ENCODE measurements at places on chromosomes 3 and 15.

DNA sequence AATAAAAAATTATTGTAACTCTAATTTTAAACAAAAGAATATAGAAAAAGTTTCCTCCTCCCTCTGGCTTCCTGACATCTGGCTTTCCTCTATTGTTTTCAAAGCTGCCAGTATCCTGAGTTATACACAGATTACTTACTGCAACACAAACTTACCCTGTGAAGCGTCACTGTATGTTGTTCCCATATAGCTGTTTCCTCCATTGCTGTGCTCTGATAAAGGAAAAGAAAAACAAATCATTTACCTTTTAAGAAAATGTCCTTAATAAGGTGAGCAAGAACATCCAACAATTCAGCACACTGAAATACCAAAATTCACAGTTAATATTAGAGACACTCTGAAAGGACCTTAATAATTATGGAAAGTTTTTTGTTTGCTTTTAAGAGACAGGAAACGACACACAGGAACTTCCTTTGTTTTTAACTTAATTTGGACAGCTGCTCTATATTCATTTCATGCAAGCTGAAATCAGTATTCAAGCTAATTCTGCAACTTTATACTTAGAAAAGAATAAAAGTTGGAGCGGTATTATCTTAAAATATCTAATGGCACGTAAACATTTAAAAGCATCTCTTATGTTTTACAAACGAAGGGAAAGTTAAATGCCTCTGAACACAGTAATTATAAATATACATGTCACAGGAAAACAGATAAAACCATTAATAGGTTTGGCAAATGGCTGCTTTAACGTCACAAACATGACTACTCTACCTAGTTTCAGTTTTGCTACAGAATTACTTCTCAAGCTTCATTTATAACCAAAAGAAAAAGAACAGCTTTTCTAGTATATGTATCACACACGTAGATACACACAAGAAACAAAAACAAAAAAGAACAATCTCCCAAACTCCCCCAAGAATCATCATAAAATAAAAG lies 21.5 kb downstream of the TJP1 start:
- no peak for DNase-seq

DNA sequence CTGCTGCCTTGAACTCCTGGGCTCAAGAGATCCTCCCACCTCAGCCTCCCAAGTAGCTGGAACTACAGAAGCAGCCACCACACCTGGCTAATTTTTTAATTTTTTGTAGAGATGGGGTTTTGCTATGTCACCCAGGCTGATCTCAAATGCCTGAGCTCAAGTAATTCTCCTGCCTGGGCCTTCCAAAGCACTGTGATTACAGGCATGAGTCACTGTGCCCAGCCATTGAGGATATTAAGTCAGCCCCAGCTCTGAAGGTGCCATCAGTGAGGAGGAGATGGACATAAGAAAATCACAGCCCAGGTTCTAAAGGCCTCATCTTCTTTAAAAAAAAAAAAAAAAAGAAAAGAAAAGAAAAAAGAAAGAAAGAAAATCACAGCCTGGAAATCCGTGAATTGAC lies 26.6 kb upstream of the PSTPIP1 start:
- DNase-seq, result no peak

DNA sequence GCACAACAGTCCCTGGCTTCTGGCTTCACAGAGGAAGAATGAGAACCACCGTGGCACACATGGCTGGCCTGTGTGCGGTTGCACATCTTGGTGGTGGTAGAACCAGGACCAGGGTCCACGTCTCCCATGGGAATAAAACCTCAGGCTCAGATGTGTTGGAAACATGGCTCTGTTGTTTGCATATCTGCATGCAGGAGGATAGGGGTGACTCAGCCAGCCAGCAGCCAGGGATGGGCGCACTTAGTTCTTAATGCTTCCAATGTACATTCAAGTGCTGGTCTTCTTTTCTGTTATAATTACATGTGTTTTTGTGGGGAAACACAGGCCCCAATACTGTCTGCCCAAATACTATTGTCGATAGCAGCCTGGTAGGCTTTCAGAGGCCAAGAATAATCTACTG lies 35.8 kb upstream of the BCL2L10 start:
- no peak for DNase-seq

GRCh38 chr3:109631897-109632296 lies 294.6 kb upstream of the DPPA4 start:
- DNase-seq, result no peak

- DNase-seq, result peak; percentile 36
Measured at GRCh38 chr3:52670621-52671521, 14.8 kb downstream of the PBRM1 start.

- no peak for DNase-seq
Measured at GRCh38 chr15:85172846-85173490, 191.3 kb downstream of the PDE8A start.

DNA sequence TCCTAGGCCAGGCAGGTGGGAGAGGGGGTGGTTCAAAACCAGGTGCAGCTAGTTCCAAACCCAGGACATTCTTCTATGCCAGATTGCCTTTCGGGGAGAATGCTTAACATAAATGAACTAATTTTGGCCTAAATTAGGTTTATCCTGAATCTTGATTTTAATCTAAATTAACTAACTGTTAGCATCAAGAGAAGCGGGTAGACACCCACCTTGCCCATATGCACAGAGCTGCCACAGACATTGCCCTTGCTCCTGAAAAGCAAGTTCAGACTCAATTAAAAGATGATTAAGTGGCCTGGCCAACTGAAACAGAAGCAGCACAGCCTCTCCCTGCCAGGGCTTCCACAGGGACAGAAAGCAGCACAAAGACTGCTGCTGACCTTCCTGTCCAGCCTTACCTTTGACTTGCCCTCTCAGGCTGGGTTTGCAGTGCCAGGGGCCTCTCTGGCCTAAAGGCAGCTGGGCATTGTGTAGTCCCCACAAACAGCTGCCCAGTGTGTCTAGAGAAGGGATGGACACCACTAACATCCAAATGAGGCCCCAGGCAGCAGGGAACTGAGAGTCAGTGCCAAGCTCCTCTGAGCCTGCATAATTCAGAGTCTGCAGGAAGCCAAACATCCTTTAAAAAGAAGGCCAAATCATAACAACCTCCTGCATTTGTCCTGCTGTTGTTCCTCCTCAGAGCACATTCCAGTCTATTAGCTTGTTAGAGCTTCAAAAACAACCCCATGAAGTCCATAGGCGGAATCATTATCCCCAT lies 15.4 kb upstream of the OXTR start:
- DNase-seq, result no peak

DNA sequence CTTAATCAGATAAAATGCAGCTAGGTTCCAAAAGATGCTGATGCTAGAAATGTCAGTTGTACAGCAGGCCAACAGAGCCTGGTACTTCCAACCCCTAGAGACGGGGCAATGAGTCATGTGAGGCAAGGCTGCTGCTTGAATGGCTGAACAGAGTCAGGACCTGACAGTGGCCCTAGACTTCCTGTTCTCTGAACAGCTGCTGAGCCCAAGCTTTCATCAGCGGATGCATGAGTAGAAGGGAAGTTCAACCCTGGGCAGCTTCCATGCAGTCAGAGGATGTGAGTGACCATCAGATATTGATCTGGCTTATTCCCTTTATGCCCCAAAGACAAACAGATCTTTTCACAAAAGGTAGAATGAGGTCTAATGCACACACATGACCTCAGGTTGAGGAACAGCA lies 282.9 kb upstream of the COL8A1 start:
- DNase-seq, result no peak

- no peak for DNase-seq
Measured at GRCh38 chr3:65193531-65193930, 505.7 kb upstream of the ADAMTS9 start.

GRCh38 chr3:127479449-127479848 lies 111.1 kb downstream of the TPRA1 start:
- DNase-seq, result no peak

GRCh38 chr15:63109498-63109897 lies 12.2 kb upstream of the LACTB start:
- no peak for DNase-seq

GRCh38 chr3:188171682-188172467 lies 17.9 kb downstream of the LPP start:
- DNase-seq, result no peak

DNA sequence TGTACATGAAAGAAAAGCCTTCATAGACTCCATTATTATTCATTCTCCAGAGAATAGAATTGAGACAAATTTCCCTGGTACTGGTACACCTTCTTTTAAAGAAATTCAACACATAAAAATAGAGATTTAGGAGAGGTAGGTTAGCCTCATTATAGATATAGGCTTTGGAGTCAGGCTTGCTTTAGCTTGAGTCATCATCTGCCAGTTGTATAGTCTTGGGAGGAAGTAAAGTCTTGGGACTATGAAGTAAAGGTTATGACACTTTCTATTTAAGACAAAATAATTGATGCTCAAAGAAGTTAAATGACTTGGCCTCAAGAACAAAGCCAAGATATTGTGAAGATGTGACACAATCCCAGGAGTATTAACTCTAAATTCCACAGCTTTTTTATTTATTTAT lies 4.3 kb downstream of the HRG start:
- no peak for DNase-seq
